Activated CD4-positive, alpha-beta T cell treated with anti-CD3 and anti-CD28 coated beads, Interleukin-2, amount 50 U/mL, for 48 hours (primary cell): ENCODE measurements at places on chromosomes 1 and 21.

DNA sequence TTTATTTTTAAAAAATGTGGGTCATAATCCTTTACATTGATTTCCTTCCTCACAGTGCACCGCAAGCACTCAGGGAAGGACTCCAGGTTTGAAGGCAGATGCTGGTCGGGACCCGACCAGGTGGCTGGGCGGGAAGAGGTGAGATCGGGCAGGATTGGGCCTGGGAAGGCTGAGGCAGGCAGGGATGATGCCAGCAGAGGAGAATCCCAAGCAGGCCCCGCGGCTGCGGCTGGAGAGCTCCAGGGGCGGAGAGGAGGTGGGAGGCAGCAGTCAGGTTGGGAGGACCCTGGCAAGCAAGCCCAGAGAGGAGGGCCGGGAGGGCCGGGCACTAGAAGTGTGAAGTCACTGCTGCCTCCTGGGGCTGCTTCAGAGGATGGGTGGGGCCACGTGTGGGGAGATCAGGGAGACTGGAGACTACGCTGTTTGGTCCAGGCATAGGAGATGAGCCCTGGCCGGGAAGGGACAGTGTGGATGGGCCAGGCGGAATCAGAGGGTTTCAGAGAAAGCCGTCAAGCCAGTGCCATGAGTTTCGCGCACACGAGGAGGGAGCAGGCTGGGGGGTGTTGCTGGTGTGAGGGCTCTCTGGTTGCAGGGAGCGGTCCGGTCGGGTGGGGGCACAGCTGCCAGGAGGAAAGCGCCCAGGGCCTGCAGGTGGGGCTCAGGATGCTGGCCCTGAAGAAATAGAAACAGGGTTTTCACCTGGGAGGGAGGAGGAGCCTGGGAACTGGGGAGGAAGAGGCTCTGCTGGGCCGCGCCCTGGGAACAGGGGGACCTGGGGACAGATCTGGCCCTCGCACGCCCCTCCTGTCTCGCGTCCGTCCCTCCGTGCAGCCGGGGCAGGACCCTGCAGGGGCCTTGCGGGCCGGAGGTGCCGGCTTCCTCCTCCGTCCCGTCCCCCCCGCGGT is 888 bp upstream of the COL18A1 start:
- DNase-seq: no peak

DNA sequence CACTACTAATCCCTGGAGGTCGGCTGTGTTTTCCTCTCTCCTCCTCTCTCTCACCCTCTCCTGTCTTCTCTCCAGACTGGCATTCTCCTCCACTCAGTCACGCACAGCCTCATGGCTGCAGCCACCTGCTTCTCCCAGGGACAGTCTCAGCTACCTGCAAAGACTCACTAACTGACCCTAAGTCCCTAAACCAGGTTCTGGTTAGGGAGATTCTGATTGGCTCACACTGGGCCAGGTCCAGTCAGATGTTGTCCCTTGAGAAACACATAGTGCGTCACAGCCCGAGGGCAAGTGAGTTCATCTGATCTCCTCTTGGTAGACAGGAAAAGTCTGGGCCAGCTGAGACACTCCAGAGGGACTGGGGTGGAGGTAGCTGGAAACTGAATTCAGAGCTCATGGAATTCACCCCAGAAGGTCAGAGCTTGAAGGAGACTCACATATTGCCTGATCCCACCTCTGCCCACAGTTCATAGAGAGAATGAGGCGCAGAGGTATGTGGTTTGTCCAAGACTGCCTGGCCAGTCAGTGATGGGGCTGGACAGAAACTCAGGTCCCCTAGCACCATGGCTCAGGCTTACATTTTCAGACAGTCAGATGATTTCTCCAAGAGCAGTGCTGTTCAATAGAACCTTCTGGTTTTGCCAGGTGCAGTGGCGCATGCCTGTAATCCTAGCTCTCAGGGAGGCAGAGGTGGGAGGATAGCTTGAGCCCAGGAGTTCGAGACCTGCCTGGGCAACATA is 40.4 kb upstream of the RPL11 start:
- no peak for DNase-seq

- no peak for DNase-seq
These were observed 21.6 kb downstream of the LAMB3 start for GRCh38 chr1:209630383-209631225.

DNA sequence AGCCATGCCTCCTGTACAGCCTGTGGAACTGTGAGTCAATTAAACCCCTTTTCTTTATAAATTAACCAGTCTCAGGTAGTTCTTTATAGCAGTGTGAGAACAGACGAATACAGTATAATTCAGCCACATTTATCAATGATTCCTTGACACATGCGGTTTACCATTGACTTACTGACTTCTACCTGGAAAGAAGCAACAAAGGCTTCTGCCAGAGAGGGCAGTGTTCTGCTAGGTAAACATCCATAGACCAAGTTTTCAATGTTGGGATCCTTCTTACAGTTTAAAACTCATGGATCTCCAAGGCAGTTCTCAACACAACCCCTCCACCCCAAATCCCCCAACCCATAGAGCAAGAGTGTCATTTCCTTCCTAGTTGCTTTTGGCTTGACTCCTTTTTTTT is 150.6 kb downstream of the ZNF648 start:
- no peak for DNase-seq

DNA sequence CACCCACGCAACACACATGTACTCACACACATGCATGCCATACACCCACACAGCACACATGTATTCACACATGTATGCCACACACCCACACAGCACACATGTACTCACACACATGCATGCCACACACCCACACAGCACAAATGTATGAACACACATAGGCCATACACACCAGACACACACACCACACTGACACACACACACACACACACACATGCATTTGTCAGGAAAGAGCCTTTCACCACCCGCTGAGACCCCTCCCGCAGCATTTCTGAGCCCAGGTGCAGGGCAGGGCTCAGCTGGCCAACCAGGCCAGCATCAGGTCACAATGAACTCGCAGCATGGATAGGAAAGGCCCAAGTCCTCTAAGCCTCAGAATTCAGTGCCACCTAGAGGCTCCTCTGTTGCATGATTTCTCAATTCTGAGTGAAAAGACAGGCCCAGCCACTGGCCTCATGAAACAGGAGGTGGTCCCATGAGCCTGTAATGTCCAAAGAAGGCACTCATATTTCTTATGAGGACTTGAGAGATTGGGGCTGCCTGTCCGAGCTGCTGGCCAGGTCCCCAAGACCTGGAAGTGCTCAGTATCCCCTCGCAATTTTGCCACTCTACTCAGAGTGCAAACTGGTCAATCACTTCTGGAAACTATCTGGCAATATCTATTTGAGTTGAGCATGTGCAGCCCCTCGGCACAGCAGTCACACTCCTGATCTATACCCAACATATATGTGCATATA is 57.3 kb downstream of the PSMG1 start:
- peak; percentile 7 for DNase-seq
